ENCODE measurements at places on chromosomes 16 and 17.
A peak's percentile ranks its signal among the peaks of the same experiment; 100 is the strongest.

GRCh38 chr16:868846-869822 lies 68.6 kb upstream of the GNG13 start:
- DNase-seq: no peak

DNA sequence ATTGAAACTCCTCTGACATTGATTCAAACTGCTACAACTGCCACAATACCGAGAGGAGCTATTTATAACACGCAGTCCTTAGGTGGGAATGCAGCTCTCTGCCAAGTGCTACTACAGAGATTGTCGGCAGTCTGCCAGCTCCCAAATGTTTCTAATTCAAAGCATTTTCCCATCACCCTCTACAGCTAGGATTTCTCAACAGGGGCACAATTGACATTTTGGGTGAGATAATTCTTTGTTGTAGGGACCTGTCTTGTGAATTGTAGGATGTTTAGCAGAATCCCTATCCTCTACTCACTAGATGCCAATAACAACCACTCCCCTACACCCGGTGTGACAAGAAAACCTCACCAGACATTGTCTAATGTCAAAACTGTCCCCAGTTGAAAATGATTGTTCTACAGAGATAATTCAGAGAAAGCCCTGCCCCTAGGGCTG lies 7.8 kb upstream of the N4BP1 start:
- DNase-seq: no peak

DNA sequence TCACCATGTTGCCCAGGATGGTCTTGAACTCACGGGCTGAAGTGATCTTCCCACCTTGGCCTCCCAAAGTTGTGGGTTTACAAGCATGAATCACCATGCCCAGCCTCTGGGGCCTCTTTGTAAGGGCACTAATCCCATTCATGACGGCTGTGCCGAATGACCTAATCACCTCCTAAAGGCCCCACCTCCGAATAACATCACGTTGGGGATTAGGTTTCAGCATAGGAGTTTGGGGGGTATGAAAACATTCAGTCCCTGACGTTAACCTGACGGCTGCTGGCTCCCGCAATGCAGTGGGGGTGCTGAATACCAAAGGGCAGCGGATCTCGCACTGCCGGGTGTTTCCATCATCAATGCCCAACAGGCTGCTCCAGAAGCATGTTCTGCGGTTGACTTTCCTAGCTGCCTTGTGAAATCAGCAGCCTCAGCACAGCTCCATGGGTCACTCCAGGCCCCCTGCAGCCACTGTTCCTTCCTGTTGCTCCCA lies 120.8 kb upstream of the SEC14L1 start:
- DNase-seq: no peak

- no peak for DNase-seq
Measured at GRCh38 chr16:86584726-86585721, 6.7 kb downstream of the FOXL1 start.

GRCh38 chr17:19718613-19719354 lies 2.4 kb upstream of the SLC47A2 start:
- DNase-seq: no peak

- DNase-seq: no peak
Measured at GRCh38 chr16:81560979-81561657, 116.5 kb downstream of the CMIP start.

GRCh38 chr16:50316848-50317630 lies 50.7 kb downstream of the ADCY7 start:
- DNase-seq: no peak

DNA sequence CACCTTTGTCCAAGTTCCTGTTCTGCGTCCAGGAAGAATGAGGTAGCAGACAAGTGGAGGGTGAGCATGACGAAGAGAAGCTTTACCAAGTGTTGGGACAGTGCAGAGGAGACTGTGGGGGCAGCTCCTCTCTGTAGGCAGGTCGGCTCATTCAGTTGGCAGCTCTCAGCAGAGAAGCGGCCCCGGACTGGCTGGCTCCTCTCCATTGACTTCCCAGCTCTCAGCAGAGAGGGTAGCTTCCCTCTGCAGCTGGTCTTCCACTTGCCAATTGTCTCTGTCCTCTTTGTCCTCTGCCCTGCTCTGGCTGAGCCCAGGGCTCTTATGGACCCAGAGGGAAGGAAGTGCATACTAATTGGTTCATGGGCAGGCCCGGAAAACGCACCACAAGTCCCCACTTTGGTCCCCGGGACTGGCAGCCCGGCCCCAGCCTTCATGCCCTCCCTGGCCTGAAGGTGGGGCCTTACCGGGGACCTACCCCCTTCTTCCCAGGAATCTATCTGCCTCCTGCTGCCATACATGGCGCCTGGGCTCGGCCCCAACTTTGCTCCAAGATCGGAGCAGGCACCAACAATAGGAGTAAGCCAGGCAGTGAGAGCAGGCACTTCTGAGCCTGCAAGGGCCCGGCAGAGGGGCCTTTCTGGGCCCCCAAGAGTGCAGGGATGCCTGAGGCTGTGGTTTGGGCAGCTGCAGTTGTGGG lies 10.1 kb downstream of the KCTD5 start:
- DNase-seq: no peak

DNA sequence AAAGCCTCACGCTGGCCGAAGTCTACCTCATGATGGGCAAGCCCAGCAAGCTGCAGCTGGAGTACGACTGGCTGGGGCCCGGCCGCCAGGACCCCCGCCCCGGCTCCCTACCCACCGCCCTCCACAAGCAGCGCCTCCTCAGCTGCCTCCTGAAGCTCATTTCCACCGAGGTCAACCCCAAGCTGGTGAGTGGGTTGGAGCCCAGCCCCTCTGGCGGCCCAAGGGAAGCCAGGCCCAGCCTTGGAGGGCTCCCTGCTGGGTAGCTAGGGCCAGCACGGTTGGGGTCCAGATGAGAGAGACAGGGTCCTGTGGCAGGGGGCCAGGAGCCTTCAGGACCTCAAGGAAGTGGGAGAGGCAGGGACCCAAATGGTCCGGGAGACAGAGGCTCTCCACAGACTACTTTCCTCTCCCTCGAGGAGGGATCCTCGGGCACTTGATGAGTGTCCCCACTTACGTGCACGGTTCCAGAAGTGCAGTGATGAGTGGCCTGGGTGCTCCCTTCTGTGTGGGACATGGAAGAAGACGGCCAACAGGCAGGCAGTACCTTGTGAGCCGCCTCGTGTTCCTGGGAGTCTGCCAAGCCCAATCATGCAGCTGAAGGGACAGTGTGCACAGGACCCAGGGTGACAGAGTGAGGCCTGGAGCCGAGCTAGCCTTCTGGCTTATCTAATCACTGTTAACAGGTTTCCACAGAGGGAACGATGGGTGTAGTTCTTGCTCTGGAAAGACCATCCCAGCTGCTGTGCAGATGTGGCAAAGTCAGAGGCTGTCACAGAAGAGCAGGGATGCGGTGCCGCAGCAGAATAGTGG lies 21.1 kb upstream of the JPT2 start:
- no peak for DNase-seq

DNA sequence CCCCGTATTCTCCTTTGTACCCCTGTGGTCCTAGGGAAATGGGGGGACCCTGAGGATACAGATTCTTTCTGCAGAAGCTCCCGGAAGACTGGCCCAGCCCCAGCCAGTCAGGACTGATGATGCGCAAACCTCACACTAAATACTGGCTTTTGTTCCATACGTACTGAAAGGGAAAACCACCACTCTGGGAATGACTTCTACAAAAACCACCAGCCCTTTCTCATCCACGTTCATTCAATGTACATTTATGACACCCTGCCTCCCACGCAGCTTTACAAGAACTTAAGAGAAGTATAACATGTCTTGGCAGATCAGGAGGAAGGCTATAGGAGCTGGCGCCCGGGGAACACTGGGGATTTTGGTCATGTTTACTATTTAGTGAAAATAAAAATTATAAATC lies 70.6 kb downstream of the MARCHF10 start:
- DNase-seq: peak; percentile 15

GRCh38 chr16:56576585-56577299 lies 11.9 kb downstream of the MT4 start:
- peak; percentile 84 for DNase-seq

- no peak for DNase-seq
Measured at GRCh38 chr17:34252444-34253138, 2.5 kb upstream of the CCL2 start.

GRCh38 chr17:10072556-10073425 lies 125.6 kb downstream of the GAS7 start:
- no peak for DNase-seq

DNA sequence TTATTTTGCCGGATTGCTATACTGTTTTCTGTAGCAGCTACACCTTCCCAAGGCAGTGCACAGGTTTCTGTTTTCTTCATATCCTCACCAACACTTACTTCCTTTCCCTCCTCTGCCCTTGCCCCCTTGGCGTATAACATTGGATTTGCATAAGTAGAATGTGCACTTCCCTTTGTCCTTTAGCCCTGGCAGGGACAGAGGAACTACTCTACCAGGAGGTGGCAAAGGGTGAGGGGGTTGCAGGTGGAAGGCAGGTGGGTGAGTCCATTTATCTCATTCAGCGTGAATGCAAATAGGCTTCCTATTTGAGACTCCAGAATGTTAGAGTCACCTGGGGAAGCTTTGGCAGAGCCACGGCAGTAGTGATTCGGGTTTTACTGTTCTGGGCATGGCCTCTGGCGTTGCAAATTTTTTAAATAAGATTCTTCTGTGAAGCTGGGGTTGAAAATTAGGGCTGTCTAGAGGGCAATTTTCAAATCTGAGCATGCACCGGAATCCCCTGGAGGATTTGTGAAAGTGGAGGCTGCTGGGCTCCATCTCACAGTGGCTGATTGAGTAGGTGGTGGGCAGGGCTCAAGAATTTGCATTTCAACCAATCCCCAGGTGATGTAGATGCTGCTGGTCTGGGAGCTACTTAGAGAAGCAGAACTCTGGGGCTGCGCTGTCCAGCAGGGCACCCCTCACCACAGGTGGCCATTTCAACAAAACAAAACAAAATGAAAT lies 84.7 kb downstream of the PLCG2 start:
- no peak for DNase-seq

DNA sequence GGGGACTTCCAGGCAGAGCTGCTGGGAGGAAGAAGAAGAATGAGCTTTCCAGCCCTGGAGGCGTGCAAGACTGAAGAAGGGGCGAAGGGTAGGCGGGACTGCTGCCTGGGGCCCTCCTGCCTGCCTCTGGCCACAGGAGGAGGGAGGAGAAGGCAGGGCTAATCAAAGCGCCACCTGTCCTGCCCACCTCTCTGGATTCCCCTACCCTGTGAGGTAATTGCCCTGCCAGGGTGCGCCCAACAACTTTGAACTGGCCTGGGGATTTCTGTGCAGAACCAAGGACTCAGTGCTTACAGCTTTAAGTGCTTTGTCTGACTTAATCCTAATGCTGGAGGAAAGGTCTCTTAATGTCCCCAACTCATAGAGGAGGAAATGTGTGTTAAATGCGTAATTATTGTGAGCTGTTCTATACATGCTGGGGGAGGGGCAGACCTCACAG lies at the start of gene NOXO1:
TSS of gene NOXO1 (minus strand) at position 72 of the 439 bp plus-strand sequence. CDS start 290 bp downstream, outside the sequence.
- no peak for DNase-seq

DNA sequence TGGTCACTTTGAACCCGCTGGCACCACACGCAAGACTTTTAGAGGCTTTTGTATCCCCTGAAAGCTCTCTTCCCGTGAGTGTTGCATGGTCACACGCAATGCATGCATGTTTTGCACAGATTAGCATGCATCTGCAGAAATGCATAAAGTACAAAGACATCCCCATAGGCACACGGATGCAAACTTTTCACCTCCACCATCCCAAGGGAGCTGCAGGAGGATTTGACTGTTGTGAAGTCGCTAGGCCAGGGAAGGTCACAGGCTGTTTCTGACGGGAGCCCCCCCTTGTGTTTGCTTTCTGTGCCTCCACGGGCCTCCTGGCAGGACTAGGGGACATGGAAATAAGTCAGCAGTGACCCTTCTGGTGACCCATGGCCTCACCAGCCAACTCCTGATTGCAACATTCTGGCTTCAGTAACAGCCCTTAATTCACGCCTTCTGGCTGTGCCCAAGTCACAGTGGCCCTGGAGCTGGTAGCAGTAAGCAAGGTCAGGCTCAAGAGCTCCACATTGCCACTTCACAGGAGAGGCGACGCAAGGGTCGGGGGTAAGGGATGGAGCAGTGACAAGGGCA lies 45.1 kb downstream of the SOX9 start:
- DNase-seq: no peak

DNA sequence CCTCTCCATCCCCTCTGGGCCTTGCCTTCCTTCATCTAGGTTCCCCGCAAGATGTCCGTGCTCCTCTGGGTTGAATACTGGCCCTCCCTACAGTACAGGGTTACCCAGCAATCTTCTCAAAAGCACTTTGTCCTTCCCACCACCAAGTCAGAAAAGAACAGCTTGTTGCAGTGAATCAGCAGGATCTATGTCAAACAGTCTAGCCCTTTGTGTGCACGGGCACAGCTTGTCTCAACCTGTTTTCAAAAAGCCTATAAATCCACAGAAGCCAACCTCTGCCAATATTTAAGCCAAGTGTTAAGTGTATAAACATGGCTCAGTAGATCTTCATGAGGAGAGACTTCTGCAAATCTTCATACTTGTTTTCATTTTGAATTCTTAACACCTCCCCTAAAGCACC lies 25.2 kb downstream of the C17orf67 start:
- DNase-seq: no peak

GRCh38 chr16:74192281-74192797 lies 104.3 kb upstream of the PSMD7 start:
- no peak for DNase-seq

DNA sequence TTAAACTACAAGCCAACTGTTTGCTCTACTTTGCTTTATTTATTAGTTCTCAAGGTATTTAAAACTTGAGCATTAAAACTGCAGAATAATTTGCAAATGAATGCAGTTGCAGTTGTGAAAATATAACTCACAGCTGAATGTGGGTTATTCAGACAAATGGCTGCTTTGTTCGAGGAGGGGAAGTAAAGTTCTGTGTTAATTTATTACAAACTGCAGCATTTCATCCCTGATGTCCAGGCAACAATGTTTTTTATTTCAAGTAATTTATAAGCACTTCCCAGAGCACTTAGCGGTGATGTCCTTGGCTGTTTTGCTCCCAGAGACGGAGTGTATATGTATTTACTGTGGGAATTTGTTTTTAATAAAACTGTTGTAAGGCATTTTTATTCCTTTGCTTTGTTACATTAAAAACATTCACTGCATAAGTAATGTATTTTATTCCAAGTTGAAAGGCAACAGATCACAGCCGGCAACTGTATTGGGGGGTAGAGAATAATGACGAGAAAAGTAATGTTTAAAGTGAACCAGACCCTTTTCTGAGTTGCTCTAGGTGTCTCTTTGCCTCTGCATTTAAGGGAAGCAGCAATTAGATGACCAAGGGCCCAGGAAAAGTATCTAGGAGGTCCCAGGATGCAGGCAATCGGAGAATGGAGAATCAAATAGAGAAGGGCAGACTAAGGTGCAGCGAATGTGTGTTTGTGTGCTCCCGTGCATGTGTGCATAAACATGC lies 291.2 kb upstream of the SALL1 start:
- no peak for DNase-seq

GRCh38 chr17:75535119-75535537 lies 9.6 kb downstream of the LLGL2 start:
- peak; percentile 33 for DNase-seq

GRCh38 chr16:74902161-74902560 lies 82.8 kb downstream of the WDR59 start:
- DNase-seq: no peak

Data from stimulated activated CD4-positive, alpha-beta T cell treated with anti-CD3 and anti-CD28 coated beads, Interleukin-4, amount 100 ng/mL, for 48 hours (primary cell).